ENCODE measurements at places on chromosomes 13 and 19.

DNA sequence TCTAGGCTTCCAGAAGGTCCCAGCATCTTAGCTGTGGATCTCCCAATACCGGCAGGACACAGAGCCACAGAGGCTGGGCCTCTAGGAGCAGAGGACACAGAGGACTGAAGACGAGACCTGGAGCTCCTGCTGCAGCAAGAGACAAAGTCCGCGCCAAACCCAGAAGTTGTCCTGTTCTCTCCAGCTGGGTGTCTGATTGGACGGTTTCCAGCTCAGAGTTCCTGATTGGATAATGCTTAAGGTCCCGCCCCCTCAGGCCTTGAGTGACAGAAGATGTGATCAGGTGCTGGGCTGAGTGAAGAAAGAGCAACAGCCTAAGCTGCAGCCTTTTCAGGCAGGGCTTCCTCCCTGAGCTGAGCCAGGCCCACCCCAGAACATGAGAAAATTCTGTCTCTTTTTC is 59.9 kb upstream of the ZNF85 start:
- DNase-seq = no peak

DNA sequence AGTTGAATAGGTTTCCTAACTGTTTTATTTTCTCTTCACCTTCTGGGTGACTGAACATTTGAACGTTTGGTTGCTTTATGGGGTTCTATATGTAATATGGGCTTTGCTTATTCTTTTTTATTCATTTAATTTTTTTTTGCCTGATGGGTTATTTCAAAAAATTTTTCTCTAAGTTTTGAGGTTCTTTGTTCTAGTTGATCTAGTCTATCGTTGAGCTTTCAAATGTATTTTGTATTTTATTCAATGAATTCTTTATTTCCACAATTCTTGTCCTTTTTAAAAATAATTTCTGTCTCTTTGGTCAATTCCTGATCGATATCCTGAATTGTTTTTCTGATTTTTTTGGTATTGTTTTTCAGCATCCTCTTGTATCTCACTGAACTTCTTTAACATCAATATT is 239.5 kb upstream of the PCDH9 start:
- DNase-seq = no peak

DNA sequence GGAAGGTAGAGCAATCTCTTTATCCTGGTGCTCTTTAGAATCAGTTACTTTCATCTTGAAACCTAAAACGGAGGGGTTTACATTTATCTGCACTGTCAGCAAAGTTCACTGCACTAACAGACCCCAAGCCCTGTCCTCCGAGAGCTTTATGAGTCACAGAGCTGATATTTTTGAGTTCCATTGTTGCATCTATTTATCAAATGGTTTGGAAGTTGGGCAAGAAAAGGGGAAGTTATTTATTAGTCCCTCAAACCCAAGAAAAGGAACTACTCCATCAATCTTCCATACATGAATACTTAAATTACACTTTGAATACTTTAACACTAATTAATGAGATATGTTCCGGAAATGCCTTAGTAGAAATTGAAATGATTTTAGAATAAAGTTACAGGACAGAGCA is 55.5 kb downstream of the EDNRB start:
- DNase-seq = no peak

- peak; percentile 69 for DNase-seq
Measured at GRCh38 chr19:12840091-12841079, 2.1 kb downstream of the MAST1 start.

GRCh38 chr13:100725472-100725871 is 50.9 kb upstream of the TMTC4 start:
- DNase-seq = no peak

DNA sequence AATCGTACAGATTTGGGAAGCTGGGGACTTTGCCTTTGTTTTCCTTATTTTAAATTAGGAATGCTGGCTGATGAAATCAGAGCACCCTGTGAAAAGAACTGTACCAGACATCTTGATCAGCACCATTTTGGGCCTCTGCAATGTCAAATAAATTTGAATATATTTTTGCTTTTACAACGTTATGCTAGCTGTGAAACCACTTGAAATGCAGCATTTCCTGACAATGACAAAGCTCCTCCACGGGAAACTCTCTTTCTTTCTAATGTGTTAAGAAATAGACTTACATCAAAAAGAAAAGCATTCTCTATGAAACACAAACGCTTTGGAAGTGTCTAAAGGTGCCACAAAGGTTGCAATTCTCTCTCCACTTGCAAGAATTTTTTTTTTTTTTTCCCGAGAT is 47.1 kb upstream of the MAP3K10 start:
- DNase-seq = no peak

DNA sequence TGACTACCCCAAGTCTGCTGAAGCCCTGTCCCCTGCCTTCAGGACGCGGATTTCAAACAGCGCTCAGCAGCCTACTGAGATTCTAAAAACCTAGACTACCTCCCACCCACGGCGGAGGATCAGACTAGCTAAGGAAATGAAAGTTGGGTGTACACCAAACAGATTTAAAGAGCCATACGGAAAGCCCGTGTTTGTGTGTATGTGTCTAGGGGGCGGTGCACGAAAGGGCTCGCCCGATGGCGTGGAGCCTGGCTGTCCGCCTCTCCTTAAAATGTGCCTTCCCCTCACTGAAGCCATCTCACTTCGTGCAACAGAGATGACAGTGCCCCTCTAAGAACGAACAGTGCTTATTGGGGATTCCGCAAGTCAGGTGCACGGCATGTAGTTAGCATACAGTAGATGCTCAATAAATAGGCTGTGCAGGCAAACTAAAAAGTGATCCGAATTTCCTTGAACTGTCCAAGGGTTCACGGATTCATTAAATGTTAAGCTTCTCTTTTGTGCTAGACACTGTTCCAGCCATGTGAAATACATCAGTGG is 639 bp downstream of the LENG1 start:
- peak; percentile 47 for DNase-seq

DNA sequence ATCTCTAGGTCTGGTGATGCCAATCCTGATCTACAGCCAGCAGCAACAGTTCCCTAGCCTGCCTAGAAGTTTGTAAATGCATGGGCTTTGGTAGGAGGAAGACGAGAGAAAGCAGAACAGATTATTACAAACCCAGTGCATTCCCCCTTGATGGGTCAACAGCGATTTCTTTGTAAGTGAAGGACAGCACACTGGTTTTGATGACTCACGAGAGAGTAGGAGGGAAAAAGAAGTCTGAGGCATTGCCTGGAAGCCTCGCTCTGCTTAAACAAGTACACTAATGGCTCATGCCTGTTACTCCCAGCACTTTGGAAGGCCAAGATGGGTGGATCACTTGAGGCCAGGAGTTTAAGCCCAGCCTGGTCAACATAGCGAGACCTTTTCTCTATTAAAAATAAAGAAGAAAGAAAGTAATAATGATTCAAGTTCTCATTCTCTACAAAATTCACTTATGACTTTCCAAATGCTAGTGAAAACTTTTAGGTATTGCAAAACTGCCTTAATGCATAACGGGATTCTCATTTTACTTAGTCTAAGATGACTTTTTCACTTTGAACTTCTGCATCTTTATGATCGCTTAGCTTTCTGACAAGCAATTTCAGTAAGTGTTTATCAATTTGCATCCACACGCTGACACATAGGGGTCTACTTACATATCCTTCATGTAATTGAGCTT is 47.7 kb upstream of the USPL1 start:
- peak; percentile 83 for DNase-seq

GRCh38 chr19:31548941-31549340 is 199.7 kb upstream of the TSHZ3 start:
- DNase-seq = peak; percentile 74

GRCh38 chr19:12695096-12695495 is 1.3 kb downstream of the FBXW9 start:
- DNase-seq = no peak

- peak; percentile 20 for DNase-seq
Measured at GRCh38 chr13:93534181-93534700, 307.6 kb downstream of the GPC6 start.

GRCh38 chr19:14248578-14249011 is 42.6 kb upstream of the ADGRL1 start:
- DNase-seq = no peak

Measured in GM03348 (cell line).